ENCODE measurements at places on chromosomes 7 and 10. TPM values are rescaled to one million over a fixed set of nuclear protein-coding genes. Genes with fewer than 3 reads are reported as not detected.

DGKB gene
- 3.0 TPM for total RNA-seq

MBL2 gene
- not detected for total RNA-seq

MAP3K8 gene
- total RNA-seq = 9.8 TPM

COL17A1 gene
- total RNA-seq = 1.1 TPM

GBX1 gene
- 0.27 TPM for total RNA-seq

SPDYE17 gene
- not detected for total RNA-seq

LRRN3 gene
- 0.34 TPM for total RNA-seq

FGL2 gene
- total RNA-seq = not detected

DCLRE1C gene
- 4.3 TPM for total RNA-seq

FEZF1 gene
- 20.0 TPM for total RNA-seq

SEMA3D gene
- 2.2 TPM for total RNA-seq

ANKRD2 gene
- not detected for total RNA-seq

CCNJ gene
- 25.7 TPM for total RNA-seq

CPXM2 gene
- 4.7 TPM for total RNA-seq

DYDC2 gene
- 3.3 TPM for total RNA-seq

MMP21 gene
- not detected for total RNA-seq

HGF gene
- 0.32 TPM for total RNA-seq

C10orf53 gene
- total RNA-seq = not detected

RSU1 gene
- 46.4 TPM for total RNA-seq

NUPR2 gene
- not detected for total RNA-seq

GSTO2 gene
- total RNA-seq = 17.6 TPM

LRIT1 gene
- total RNA-seq = not detected

KCND2 gene
- 4.6 TPM for total RNA-seq

TRPV5 gene
- total RNA-seq = not detected

CPVL gene
- 43.8 TPM for total RNA-seq

AGK gene
- total RNA-seq = 37.4 TPM

ST8SIA6 gene
- 3.5 TPM for total RNA-seq

TMEM196 gene
- 0.42 TPM for total RNA-seq

CFAP46 gene
- 3.3 TPM for total RNA-seq

HOGA1 gene
- total RNA-seq = 0.15 TPM

IPMK gene
- total RNA-seq = 9.7 TPM

MYL10 gene
- not detected for total RNA-seq

SPDYE16 gene
- not detected for total RNA-seq

ADAP1 gene
- total RNA-seq = 4.3 TPM

CYP26A1 gene
- 3.1 TPM for total RNA-seq

HTRA1 gene
- total RNA-seq = 18.3 TPM

SLC39A12 gene
- not detected for total RNA-seq

TMEM213 gene
- 0.11 TPM for total RNA-seq

PTPRZ1 gene
- total RNA-seq = 105 TPM

TMEM225B gene
- total RNA-seq = 0.78 TPM

AFAP1L2 gene
- 5.0 TPM for total RNA-seq

IFIT1B gene
- total RNA-seq = not detected

PIP gene
- not detected for total RNA-seq

OR2A5 gene
- not detected for total RNA-seq

H2BK1 gene
- total RNA-seq = not detected

PTF1A gene
- total RNA-seq = 0.11 TPM

POU6F2 gene
- total RNA-seq = 2.9 TPM

CRYGN gene
- 1.6 TPM for total RNA-seq

SH2D4B gene
- 0.09 TPM for total RNA-seq

AQP1 gene
- 1.1 TPM for total RNA-seq

CTAGE15 gene
- 2.9 TPM for total RNA-seq

TMEM229A gene
- total RNA-seq = 0.27 TPM

CRPPA gene
- total RNA-seq = 0.66 TPM

PKD1L1 gene
- total RNA-seq = 0.07 TPM

ASZ1 gene
- total RNA-seq = not detected
